ENCODE measurements at places on chromosomes 6 and 20.

DNA sequence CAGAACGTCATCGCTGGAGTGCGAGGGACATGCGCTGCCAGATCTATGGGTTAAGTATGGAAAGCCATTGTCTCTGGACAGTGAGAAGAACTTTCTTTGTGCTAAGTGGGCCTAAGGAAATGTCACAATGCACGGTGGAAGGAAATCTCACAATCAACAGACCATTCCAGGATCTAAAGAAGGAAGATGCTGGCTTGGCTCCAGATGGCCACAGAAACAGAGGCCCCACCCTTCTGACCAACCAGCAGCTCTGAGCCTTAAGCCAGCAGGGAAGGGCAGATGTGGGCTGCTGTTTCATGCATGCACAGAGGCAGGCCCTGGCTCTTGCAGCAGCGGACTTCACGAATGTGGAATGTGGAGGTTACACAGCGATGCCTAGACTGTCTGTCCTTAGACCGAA lies 156.3 kb downstream of the SOBP start:
- DNase-seq = no peak

- no peak for DNase-seq
Observed at GRCh38 chr6:138719011-138719635, 54.4 kb upstream of the CCDC28A start.

- DNase-seq = no peak
Observed at GRCh38 chr20:57439432-57439831, 48.2 kb downstream of the RBM38 start.

GRCh38 chr6:153947808-153948447 lies 91.1 kb upstream of the OPRM1 start:
- DNase-seq = no peak
